ENCODE measurements at places on chromosomes 7 and 10.

DNA sequence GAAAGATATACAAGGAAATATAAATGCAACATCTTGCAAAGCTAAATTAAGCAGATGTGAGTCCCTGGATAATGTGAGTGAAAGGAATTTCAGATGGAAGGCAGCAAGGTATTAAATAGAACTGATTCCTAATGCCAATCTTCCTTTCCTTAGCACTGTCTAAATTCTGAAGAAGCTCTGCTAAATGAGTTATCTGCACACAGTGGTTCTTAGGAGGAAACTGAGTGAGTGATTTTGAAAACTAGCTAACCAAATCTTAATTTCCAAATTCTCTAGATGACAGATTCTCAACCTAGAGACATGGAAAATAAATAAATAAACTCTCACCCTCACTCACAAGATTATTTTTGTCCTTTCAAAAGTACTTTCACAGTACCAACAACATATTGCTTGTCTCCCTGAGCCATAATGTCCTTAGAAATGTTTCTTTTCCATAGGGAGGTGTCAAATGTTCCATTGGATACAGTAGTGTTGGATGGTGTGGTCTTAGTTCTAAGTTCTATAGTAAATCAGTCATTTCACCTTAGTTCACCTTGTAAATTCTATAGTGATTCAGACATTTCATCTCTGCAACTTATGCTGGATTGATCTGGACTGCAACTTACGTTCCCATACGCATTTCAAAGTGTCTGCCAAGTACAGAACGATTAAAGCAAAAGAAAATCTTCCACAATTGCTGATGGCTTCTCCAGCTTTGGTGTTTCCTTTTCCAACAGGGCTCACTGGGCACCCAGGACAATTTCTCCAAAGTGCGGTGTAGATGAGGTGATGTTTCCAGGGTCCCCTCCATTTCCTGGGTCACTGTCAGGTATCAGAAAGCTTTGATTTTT is 145.4 kb upstream of the FAM171A1 start:
- no peak for DNase-seq

GRCh38 chr7:29340696-29341095 is 146.1 kb downstream of the CHN2 start:
- no peak for DNase-seq

- no peak for DNase-seq
Measured at GRCh38 chr7:97130417-97131139, 13.1 kb downstream of the SDHAF3 start.

DNA sequence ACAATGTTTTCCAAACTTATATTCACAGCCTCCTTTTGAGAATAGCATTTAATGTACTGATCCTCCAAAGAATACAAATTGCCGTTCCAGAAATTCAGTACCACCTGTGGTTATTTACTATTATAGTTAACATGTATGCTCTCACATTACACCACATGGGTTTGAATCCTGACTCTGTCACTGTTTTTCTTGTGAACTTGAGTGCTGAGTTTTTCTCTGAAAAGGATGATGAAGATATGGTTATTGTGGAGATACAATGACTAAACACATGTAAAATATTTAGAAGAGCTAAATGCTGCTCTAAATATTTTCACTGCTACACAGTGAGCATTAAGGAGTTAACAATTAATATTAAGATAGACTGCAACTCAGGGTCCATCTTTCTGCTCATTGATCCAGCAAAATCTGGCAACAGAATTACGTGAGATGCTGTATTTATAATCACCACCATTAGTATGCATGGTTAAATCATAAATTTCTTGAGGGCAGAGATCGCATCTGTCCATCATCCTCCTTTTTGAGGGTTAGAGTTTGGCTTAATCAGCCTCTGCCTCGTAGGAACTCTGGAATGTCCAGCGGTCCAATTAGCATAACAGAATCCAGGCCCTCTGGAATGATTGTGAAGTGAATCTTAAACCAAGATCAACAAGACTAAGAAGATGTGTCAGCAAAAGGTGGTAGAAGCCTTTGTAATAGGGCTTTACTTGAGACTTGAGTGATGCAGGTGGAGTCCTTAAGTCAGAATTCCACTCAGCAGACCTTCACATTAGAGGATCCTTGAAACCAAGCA is 152.8 kb downstream of the MACC1 start:
- no peak for DNase-seq

Measured in stimulated activated naive CD8-positive, alpha-beta T cell treated with anti-CD3 and anti-CD28 coated beads, Interleukin-15, Interleukin-2, amounts not matched to agents 100 U/mL and 50 U/mL, for 24 hours (primary cell).